GM18507 (cell line): ENCODE measurements at places on chromosomes 12 and 14.

- no peak for DNase-seq
These were observed 364.9 kb downstream of the GALC start for GRCh38 chr14:87628129-87628528.

- no peak for DNase-seq
These were observed 91.8 kb upstream of the RIC8B start for GRCh38 chr12:106682594-106683234.

GRCh38 chr14:74784634-74785033 is 21.5 kb downstream of the YLPM1 start:
- DNase-seq: no peak

DNA sequence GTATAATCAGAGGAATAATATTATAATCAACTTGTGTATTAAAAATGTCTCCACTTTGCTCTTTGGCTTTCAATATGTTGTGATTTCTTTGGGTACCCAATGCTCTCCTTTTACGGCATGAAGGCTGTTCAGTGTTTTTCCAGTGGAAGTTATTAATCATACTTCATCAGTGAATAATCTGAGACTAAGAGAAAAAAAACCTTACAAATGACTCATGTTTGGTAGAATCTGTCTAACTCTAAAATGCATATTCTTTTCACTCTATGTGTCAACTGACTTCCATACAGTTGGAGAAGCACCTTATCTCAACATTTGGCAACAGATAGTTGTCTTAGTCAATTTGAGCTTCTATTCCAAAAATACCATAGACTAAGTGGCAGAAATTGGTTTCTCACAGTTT is 82.2 kb downstream of the PTPRO start:
- DNase-seq: no peak

- no peak for DNase-seq
These were observed 109.7 kb downstream of the CRADD start for GRCh38 chr12:93786656-93787397.

GRCh38 chr12:115672086-115672485 is 605.4 kb downstream of the MED13L start:
- no peak for DNase-seq

GRCh38 chr12:124749725-124750124 is 113.9 kb downstream of the SCARB1 start:
- no peak for DNase-seq

DNA sequence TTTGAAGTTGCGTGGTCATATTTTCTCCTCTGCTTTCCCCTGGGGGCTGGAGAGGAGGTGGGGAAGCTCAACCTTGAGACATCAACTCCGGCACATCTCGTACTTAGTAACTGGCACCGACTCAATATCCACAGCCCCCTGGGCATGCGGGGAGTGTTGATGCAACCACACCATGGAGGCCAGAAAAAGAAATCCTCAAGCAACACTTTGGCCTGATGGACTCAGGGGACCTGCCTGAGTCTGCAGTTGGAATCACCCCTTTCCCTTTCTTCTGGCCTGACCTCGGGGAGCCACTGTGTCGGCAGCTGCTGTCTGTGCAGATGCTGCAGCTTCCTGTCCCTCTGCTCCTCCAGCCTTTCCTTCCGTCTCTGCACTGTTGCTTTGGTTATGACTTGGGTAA is 11.4 kb upstream of the AACS start:
- DNase-seq: no peak

DNA sequence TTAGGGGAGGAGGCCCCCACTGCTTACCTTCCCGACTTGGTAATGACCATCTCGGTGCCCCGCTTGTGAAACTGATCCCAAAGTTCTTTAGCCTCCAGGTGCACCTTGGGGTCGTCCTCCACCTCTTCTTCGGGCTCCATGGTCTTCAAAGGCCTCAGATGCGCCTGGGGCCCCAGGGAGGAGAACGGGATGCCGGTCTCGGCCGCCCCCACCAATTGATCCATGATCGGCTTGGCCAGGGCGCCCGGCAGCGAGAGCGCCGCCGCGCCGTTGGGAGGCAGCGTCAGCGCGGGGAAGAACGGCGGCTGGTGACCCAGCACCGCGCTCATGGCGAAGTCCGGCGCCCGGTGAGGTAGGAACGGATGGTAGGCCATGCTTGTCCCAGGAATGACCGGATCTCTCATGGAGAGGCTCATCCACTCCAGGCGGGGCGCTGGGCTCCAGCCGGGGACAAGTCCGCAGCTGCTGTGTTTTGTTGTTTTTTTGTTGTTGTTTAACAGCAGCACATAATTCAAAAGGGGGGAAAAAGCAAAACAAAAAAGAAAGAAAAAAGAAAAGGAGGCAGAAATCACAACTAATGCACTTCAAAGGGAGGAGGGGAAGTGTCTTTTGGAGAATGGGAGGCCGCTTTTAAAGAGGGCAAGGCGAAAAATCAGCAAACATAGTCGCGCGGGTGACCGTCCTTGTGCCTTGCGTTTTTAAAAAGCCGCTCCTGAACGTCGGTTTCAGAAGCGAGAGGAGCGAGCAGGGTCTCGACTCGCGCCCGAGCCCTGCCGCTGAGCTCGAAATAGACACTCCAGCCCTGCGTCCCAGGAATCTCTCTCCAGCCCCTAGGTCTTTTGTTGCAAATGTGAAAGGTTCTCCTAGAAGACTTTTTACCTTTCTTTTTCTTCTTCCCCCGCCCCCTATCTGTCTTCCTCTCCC is 928 bp downstream of the TBX3 start:
- no peak for DNase-seq

- no peak for DNase-seq
These were observed at the start of gene GPR33 for GRCh38 chr14:31487886-31488285. Gene GPR33, minus strand, starts transcription at chr14:31488039. Its CDS starts 4,074 bp downstream, at chr14:31483965.

DNA sequence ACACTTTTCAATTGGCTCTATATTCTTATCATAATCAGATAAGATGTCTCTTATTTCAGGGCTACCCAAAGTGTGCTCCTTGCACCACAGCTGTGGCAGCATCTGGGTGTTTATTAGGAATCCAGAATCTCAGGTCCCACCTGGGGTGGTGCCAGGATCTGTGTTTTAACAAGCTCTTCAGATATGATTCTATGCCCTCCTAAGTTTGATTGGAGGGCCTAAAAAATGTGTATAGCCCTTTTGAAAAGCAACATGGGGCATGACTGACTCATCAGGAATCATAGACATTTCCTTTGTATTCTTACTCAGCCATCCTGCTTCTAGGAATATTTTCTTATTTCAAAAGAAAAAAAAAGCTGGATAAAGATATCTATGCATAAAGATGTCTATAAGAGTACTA is 103.1 kb downstream of the HELB start:
- DNase-seq: no peak

DNA sequence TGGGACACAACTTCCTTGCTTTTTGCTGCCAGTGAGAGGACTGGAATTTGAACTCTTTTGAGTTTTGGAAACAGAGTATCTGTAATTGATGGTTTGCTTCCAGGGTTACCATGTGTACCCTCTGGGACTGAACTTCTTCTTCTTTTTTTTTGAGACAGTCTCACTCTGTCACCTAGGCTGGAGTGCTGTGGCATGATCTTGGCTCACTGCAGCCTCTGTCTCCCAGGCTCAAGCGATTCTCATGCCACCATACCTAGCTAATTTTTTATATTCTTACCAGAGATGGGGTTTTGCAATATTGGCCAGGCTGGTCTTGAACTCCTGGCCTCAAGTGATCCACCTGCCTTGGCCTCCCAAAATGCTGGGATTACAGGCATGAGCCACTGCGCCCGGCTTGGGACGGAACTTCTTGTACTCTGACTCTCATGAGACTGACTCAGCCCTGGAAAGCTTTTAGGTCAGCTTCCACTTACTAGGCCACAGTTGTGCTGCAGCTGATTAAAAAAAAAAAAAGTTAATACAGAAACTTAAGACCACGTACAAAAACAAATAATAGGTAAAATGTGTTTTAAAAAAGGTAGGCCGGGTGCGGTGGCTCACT is 15.8 kb downstream of the SEL1L start:
- no peak for DNase-seq

GRCh38 chr12:25824734-25825133 is 133.7 kb upstream of the RASSF8 start:
- DNase-seq: no peak

DNA sequence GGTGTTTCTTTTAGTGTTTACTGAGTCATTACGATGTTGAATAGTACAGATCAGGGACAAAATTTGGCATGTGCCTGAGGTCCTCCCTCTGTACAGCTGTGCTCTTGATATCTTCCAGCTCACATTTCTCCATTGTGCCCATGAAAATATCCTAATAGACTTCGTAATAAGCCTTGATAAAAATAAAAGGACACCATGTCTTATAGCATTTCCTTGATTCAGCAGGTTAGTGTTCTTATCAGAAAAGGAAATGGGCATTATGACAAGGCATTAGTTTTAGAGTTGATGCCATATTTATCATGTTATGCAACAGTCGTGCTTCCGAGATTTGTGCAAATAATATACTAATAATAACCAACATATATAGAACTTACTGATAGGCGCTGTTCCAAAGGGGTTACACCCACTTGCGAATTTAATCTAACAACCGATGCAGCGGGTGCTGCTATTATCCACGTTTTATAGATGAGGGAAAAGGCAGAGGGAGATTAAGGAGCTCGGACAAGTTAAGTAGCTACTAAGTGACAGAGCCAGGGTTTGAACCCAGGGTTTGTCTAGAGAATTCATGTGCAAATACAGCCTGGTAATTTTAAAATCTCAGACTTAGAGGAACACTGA is 15.1 kb upstream of the WNK1 start:
- no peak for DNase-seq

- no peak for DNase-seq
These were observed 70.6 kb upstream of the SLC24A4 start for GRCh38 chr14:92252323-92252722.

DNA sequence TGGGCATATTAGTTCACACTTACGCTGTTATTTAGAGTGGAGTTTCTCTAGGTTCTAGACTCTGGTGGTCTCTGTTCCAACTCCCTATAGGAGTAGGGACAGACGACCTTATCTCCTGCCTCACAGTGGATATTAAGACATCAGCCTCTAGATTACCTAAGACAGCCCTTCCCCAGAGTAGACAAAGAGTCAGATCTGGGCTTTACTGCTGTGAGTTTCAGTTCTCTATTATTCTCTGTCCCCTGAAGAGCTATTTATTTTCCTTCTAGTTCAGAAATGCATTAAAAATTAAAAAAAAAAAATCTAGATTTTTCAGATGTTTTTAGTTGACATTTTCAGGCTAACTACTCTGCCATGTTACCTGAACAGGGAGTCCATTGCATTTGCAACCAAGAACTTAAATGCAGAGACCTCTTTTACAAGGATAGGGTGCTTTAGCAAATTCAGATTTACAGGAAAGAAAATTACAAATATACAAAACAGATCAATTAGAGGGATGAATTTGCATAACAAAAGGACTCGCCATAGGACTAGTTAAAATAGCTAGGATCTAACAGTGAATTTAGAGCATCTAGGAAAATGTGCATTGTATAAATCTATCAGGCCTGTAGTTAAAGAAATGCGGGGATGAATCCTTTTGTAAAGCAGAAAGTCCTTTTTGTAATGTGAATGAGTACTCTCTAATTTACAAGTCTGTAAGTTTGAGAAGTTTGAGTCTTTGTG is 381.4 kb downstream of the APAF1 start:
- DNase-seq: no peak

DNA sequence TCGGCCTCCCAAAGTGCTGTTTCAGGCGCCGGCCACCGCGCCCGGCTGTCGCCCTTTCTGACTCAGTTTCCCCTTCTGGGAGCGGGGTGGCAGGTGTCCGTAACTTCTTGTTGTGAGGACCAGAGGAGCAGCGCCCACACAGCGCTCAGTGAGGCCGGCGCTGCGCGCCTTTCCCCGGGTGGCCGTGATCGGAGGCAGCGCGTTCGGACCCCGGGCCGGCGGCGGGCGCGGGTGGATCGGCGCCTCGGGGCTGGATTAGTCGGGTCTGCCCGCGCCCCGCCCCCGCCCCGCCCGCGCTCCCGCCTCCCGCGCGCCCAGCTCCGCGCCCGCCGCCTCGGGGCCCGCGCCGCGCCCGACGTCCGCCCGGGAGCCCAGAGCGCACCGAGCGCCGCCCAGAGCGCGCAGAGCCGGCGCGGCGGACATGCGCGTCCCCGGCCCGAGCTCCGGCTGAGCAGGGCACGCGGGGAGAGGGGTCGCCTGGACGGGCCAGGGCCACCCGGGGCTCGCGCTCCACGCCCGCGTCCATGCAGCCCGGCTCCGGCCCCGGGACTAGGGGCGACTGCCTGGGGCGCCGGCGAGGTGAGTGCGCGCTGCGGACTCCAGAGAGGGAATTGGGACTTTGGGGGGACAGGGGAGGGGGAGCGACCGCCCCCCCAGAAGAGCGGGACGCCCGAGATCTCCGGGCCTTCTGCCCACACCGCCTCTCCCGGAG is 50.6 kb downstream of the LRCOL1 start:
- peak; percentile 65 for DNase-seq

- DNase-seq: no peak
These were observed 742 bp upstream of the MARS1 start for GRCh38 chr12:57487055-57487596.

DNA sequence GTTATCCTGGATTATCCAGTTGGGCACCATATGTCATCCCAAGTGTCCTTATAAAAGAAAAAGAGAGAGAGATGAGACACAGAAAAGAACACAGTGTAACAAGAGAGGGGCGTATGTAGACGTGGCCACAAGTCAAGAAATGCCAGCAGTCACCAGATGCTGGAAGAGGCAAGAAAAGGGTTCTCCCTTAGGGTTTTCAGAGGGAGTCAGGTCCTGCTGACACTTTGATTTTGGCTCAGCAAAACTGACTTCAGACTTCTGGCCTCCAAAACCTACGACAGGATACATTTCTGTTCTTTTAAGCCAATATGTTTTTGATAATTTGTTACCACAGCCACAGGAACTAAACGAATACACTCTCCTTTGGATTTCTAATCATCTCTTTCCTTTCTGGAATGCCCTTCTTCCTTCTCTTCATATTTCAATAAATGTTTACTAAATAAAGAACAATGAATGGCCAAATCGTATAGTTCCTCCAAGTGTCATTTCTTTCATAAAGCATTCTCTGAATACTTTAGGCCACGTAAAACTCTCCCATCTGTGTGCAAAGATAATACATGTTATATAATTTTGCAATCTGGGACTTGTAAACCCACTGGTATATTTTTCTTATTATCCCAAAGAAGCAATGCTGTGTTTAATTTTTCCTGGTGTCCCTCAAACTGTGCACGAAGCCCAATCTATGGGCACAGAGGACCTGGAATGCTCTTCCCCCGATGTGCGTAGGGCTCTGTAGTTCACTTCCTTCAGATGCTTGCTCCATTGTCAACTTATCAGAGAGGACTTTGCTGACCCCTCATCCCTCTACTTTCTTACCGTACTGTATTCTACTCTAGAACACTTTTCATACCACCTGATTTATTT is 303.6 kb downstream of the CEP128 start:
- no peak for DNase-seq
